Activated T-helper 1 cell treated with anti-CD3 and anti-CD28 coated beads, Interleukin-2, amount 50 U/mL, for 16 hours (primary cell): ENCODE measurements at places on chromosomes 4 and X.

DNA sequence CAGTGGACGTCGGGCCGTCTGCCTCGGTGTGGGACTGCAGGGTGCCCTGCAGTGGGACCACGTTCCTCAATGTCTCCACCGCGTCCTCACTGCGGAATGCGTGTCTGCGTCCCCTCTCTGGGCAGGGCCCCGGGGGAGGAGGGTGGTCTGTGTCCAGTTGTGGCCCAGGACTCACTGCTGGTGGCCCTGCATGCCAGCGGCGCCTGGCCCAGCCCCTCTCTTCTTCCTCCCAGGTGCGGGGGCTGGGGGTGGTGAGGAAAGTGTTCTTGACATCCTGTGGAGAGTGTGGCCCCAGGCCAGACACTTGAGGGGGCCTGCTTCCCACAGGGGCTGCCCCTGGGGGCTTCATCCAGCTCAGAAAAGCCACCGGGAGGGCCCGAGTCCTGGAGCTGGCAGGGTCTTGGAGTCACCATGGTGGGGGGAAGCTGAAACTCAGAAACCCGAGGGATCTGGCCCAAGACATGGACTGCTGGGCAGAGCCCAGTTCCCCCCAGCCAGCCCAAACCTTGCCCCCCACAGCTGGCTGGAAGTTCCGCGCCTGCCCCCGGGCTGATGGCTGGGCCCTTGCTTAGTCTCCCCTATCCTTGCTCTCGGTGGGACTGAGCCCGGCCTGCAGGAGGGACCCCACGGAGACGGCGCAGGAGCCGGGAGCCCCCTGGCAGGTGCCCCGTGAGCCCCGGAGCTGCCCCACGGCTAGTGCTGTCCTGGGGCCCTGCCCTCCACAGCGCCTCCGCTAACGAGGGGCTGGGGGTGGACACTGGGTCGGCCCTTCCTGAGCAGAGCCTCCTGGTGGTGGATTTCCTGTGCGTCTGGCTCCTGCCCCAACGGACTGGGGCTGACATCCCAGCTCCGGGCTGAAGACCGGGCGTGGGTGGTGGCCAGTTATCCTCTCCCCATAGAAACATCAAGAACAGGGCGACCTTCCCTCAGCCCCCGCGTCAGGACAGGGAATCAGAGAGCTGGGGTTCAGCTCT, 2.9 kb downstream of the DOK7 start:
- no peak for DNase-seq

- DNase-seq, result no peak
Measured at GRCh38 chrX:22314211-22314610, 41.5 kb downstream of the CBLL2 start.

GRCh38 chr4:1462768-1463075, 56.5 kb upstream of the NKX1-1 start:
- no peak for DNase-seq

- no peak for DNase-seq
Measured at GRCh38 chr4:10893395-10893794, 208.8 kb upstream of the CLNK start.

GRCh38 chr4:1727117-1728031, 6.1 kb downstream of the TACC3 start:
- DNase-seq, result no peak

- DNase-seq, result no peak
Measured at GRCh38 chr4:145808021-145808650, 128.2 kb downstream of the C4orf51 start.

- DNase-seq, result no peak
Measured at GRCh38 chr4:74588350-74588749, 143.4 kb downstream of the AREG start.

- no peak for DNase-seq
Measured at GRCh38 chr4:52299120-52299519, 248.0 kb downstream of the SPATA18 start.

DNA sequence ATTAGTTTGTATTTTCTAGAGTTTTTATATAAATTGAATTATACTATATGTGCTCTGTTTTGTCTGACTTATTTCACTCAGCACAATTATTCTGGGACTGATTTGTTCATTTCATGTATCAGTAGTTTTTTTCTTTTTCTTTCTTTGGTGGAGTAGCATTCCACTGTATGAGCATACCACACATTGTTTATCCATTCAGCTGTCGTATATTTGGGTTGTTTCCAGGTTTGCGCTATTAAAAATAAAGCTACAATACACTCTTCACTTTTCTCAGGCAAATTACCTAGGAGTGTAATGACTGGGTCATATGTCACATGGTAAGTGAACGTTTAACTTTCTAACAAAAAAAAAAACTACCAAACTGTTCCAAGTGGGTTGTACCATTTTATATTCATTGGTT, 9.6 kb upstream of the OTUD4 start:
- no peak for DNase-seq

GRCh38 chrX:133005042-133005441, 46.6 kb upstream of the HS6ST2 start:
- DNase-seq, result no peak

GRCh38 chr4:54558889-54559677, 98.7 kb upstream of the KIT start:
- no peak for DNase-seq

- DNase-seq, result peak; percentile 48
Measured at GRCh38 chrX:68732906-68733493, 85.5 kb downstream of the STARD8 start.

DNA sequence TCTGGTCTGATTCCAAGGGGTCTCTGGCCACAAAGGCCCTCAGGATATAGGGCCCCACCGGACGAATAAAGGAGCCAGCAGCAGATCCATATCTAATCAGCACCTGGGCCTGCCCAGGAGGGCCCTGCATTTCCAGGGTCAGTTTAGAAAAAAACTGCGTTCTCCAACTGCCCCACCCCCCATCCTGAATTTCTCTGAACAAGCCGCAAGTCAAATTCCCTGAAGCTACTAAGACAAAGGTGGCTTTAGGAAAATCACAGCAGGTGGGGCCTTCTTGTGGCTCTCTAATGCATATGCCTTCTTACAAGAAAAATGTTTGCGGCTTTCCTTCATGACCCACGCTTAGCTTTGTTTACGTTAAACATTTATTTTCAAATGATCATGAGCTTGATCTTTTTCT, 76.6 kb downstream of the MBNL3 start:
- no peak for DNase-seq
